ENCODE measurements at places on chromosomes 1 and 21.

DNA sequence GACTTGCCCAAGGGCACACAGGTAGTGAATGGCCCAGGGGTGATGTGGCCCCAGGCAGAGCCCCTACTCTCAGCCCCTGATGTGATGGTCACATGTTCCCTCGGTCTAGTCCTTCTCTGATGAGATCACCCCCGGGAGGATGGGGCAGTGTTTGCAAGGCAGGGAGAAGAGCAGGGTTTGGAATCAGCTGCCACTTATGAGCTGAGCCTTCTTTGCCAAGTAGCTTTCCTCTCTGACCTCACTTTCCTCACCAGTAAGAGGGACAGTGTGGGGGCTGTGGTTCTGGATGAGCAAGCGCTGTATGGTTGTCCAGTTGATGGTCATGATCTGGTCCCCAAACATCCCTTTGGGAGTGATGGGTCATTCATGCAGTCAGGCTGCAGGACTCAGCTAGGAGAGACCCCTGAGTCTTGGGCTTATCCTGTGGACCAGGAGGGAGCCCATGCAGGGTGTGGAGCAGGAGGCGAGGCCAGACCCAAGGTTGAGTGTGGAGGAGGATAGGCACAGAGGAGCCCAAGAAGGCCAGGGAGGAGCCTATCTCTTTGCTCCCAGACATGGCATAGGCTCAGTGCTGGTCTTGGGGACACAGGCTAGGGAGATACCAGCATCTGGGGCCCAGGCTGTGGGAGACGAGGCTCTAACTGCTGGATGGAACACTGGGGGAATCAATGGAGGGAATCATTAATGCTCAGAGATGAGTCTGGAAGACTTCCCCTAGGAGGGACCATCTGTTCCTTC, 15.9 kb upstream of the PEAR1 start:
- no peak for DNase-seq

DNA sequence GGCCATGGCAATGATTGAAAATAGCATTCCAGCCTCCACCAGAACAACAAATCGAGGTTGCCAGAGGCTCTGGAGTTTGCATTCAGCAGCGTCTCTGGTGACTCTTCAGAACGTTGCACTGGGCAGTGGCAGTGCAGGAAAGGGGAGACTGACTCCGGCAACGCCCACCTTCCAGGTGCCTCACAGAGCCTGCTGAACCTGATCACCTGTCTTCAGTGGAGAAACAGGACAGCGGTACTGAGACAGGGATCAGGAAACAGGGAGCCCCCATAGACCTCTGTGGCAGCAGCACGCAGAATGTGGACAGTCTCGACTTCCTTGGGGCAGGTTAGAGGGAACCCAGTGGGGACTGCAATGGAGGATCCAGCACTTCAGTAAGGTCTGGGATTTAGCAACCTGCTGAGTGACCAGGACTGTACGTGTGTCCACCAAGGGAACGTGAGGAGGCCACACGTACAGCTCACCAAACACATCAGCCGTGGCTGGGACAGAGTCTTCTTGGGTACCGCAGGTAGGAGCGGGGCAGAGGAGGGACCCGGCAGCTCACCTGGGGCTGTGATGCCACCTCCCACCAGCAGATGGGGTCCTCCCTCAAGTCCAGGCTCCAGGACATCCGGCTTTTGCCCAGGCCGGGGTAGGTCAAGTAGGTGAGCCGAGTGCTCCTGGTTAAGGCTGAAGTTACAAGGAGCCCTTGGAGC, 128.6 kb downstream of the PRDM2 start:
- peak; percentile 67 for DNase-seq

DNA sequence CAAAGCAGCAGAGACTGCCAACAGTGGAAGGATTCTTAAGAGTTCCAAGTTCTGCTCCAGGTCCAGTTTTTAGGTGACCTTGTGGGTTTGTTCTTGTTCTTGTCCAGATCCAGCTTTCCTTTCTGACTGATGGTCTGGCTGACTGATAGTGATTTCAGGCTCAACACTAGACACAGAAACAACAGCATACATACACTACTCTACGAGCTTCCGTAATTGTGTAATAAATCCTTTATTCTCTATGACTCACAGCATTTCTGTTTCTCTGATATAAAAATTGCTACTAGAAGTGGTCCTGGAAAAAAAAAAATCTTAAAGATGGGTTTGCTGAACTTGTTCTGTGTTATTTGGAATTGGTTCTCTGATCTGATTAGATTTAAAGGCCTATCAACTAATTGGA, 62.2 kb upstream of the PTCH2 start:
- DNase-seq: no peak

DNA sequence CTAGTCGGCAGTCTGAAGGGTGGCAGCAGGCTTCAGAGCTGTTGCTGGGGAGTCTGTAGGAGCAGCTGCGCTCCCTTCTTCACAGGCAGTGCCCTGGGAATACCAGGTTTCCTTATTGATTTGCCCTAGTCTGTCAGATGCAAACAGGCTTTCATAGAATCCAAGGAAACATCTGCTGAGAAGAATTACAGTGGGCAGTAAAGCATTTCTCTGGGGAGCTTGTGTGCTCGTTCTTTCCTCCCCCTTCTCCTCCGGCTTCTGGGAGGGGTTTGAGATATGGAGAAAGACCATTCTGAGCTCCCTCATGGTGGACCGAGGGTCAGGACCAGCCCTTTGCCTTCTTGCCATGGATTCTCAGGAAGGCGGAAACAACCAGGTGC, 25.4 kb upstream of the PARP1 start:
- DNase-seq: no peak

DNA sequence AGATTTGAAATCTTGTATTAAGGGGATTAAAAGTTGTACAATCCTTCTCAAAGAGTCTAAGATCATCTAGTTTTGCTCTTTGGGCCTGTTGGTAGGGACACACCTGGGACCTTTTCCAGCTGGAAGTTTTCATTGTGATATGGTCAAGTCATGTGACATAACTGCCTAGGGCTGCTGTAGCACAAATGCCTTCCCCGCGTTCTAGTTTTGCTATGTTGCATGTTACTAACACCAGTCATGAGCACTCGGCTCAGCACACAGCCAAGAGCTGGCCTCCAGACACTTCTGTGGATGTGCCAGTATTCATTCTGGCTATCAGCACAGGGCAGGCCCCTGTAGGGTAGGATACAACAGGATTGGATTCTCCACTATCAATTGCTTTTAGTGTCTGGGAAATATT, 14.6 kb upstream of the FLG2 start:
- DNase-seq: no peak

GRCh38 chr1:168005529-168005928, 68.7 kb upstream of the MPC2 start:
- no peak for DNase-seq

DNA sequence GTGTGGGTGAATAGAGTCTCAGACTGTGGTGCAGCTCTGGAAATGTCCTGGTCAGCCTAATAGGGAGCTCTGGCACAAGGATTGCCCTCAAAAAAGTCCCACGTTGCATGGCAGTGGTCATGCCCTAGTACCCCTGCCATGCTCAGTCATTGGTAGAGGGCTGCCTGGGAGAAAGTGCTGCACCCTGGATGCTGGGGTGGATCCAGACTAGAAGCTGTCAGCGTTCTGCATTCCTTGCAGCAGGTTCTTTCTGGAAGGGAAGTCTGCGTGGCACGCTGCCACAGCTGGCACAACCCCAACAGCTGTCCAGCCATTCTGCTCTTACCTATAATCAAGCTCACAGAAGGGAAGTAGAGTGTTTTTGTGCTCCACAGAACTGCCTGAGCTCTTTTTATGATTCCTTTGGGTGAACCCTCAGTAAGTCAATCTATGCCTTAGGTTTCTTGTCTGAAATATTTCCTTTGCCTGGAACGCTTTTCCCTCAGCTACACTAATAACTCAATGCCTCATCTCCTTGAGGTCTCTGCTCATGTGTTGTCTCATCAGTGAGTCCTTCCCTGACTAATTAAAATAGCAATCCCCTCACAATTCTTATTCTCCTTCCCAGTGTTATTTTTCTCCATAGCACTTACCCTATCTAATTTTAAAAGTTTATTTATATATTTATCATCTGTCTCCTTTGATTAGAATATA, 61.5 kb upstream of the JAK1 start:
- no peak for DNase-seq

- DNase-seq: no peak
These were observed 221.1 kb downstream of the LMO4 start for GRCh38 chr1:87549738-87550137.

GRCh38 chr1:67919274-67920072, 86.2 kb upstream of the GNG12 start:
- no peak for DNase-seq
